ENCODE measurements at places on chromosomes 3 and 15.
A peak's percentile ranks its signal among the peaks of the same experiment; 100 is the strongest.

GRCh38 chr3:4828279-4829030, 150.8 kb upstream of the BHLHE40 start:
- DNase-seq: peak; percentile 86

- no peak for DNase-seq
These were observed 1016.0 kb downstream of the MCTP2 start for GRCh38 chr15:95247071-95247984.

DNA sequence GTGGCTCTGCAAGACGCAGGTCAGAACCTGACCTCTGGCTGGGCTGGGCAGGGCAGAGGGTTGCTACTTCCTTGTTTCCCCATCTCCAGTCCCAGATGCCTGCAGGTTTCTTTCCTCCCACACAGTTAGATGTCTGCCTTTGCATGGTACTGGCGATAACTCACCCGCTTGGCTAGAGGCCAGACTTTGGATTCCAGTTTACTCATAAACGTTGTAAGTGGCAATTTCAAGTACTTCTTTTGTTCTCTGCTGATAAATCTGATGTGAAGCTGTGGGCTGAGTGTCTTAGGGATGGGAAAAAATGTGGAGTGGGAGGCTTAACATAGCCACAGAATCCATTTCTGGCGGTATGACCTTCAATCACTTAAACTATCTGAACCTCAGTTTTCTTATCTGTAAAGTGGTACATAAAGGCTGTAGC, 194.2 kb downstream of the EBLN2 start:
- DNase-seq: no peak

DNA sequence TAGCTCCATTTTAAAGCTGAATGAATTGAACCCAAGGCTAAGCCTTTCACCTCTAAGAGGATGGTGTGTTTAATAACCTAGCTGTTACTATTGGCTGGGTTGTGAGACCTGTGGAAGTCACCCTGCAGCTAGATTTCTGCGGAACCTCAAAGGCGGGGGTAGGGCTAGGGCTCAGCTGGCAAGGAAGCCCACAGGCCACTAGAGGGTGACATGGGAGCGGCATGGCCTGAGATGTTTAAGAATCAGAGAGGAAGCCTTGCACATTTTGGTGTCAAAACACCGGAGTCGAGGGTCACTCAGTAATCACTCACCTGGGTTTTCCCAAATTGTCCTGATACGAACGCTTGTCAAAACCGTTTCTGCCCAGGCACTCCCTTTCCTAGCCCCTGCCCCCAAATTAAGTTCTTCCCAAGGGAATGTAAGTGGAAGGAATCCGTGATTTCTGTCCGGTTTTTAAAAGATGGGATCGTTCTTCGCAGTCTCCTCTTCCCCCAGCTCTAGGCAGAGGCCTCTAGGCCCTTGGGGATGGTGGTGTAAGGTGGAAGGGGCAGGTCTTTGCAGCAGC, 3.8 kb upstream of the ACAD9 start:
- peak; percentile 67 for DNase-seq

- DNase-seq: no peak
These were observed 22.2 kb upstream of the SLC25A26 start for GRCh38 chr3:66198437-66199088.

DNA sequence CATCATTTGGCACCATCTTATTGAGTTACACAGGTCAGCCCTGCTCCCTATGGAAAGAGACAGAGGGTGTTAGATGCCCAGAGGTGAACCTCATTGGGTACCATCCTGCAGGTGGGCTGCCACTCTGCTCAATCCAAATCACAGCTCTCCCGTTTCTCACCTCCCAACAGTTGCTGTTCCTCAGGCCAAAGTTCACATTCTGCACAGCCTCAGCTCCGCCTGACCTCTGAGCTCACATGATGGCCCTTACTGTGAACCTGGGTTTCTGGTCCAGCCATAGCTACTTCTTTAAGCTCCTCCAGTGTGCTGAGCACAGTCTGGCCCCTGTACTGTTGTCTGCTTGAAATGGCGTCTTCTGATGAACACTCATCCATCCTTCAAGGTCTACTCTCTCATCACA, 47.8 kb downstream of the BTD start:
- DNase-seq: no peak

- no peak for DNase-seq
These were observed at the start of gene BNC1 for GRCh38 chr15:83284559-83285283. Gene BNC1 (minus strand): TSS chr15:83284664. CDS start chr15:83284628, 36 bp downstream.
